ENCODE measurements at places on chromosomes 3 and 15. TPM values are rescaled to one million over a fixed set of nuclear protein-coding genes. Genes with fewer than 3 reads are reported as not detected.

DNA sequence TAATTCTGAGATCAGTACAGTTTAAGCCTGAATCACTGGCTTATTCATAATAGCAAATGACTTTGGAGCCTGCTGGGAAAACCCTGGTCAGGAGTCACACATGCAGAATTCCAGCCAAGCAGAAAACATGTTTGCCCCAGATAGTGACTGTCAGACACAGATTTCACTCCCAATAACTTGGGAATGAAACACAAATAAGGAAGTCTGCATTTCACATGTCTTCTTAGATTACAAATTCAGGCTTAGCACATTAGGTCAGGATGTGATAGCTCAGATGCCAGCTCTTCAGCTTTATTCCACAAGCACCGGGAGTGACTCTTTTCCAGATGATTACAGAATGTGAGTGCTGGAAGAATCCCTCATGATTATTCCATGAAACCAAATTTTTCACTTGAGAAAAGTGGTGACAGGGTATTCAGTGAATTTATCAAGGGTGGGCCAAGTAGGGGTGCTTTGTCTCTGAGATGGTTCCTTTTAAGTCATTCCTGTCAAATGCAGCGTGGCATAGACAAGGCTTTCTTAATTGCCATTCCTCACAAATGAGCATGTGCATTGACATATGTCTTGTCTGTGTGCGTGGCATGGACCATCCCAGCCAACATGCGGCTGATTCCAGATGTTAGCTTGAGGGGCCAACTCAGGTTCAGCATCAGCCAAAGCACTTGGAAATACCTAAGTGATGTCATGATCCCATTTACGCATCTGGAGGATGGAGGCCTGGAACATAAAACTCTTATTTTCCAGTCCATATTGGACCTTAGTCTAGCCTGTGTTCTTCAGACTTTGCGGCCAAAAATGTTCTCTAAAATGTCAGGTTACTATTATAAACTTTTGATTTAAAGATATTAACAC, 191.0 kb downstream of the EPHB1 start:
- DNase-seq: no peak

DNA sequence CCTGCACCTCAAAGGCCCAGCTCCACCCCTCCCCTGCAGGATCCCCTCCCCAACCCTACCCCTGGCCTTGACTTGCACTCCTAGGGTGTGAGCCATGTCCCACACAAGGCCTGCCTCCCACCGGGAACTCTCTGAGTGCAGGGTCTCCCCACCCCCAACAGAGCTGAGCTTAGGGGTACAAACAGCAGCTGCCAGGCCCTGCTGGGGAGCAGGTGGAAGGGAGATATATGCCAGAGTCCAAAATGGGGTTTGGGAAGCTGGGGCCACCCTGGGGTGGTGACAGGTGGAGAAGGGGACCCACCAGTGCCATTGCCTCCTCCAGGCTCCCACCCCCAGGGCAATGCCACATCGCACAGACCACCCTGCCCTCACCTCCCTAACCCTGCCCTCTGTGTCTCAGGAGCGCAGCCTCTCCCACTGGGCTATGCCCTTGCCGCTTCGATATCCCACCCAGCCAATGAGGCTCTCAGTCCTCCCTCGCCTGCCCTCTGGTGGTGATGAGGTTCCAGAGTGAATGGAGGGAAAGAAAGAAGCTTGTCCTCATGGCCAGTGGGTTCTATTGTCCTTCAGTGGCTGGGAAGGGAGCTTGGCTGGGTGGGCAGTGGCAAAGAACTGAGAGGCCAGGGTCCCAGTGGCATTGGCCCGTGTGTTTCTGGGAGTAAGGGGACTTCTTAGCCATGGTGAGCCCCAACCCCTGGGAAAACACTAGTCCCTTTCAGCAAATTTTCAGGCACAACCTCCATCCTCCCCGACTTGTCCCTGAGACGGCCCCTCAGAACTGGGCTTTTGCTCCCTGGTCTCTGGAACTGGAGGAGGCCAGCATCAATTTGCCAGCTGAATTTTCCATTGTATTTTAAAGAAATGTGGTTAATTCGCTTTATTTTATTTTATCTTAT, 46.8 kb downstream of the CYP11A1 start:
- no peak for DNase-seq

GRCh38 chr3:49132437-49133225, at the start of gene LAMB2:
Gene LAMB2, minus strand, starts transcription at chr3:49133050. Its CDS starts 183 bp downstream, at chr3:49132867.
- DNase-seq: peak; percentile 75

- no peak for DNase-seq
Observed at GRCh38 chr3:77055841-77056341, 16.0 kb downstream of the ROBO2 start.

DNA sequence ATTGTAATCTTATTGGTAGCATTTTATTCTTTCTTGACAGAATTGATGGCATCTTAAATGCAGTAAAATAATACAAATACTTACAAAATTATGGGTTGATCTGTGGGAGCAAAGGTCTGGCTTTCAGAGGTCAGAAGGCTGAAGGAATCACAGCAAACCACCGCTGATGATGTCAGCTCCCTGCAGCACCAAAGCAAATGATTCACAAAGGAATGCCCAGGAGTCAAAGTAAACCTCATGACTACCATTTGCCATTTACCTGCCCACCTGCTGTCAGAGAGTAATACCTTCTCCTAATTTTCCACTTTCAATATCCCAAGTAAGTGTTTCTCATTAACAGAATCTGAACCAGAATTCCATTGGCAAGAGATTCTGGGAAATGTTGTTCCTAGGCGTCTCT, 46.1 kb downstream of the CPA3 start:
- no peak for DNase-seq

GRCh38 chr3:49157289-49157688, 8.8 kb downstream of the CCDC71 start:
- no peak for DNase-seq

DNA sequence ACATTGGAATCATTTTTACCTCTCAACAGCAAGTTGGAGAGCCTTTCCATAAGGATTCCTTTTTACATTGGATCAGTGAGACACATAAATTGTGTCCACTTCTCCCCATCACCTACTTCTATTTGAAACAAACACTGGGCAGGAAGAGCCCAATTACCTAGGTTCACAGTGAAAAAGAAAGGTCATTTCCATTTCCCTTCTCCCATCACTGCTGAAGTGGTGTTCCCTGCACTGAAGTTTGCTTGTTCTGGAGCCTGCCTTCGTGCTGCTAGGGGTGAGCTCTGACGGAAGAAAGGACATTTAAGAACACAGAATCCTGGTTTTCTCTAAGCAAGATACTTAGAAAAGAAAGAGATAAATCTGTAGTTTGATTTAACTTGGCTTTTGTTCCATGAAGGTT, 123.8 kb upstream of the ZBTB20 start:
- no peak for DNase-seq

- no peak for DNase-seq
Observed at GRCh38 chr3:144660186-144660585, 688.6 kb downstream of the DIPK2A start.

The AHSG gene
- polyA plus RNA-seq: 1.9 TPM
